LNCaP clone FGC (cell line): ENCODE measurements at places on chromosomes 16 and 17.

DNA sequence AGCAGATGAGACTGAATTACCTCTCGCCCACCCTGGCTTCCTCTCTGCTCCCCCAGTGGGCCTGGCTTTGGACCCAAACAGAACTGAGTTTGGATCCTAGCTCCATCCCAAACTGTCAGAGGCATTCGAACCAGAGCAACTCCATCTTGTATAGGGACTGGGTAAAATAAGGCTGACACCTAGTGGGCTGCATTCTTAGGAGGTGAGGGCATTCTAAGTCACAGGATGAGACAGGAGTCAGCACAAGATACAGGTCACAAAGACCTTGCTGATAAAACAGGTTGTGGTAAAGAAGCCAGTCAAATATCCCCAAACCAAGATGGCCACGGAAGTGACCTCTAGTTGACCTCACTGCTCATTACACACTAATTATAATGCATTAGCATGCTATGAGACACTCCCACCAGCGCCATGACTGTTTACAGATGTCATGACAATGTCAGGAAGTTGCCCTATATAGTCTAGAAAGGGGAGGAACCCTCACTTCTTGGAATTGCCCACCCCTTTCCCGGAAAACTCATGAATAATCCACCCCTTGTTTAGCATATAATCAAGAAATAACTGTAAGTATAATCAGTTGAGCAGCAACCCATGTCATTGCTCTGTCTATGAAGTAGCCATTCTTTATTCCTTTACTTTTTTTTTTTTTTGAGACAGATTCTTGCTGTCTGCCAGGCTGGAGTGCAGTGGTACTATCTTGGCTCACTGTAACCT lies 44.4 kb downstream of the LYRM1 start:
- no peak for DNase-seq

DNA sequence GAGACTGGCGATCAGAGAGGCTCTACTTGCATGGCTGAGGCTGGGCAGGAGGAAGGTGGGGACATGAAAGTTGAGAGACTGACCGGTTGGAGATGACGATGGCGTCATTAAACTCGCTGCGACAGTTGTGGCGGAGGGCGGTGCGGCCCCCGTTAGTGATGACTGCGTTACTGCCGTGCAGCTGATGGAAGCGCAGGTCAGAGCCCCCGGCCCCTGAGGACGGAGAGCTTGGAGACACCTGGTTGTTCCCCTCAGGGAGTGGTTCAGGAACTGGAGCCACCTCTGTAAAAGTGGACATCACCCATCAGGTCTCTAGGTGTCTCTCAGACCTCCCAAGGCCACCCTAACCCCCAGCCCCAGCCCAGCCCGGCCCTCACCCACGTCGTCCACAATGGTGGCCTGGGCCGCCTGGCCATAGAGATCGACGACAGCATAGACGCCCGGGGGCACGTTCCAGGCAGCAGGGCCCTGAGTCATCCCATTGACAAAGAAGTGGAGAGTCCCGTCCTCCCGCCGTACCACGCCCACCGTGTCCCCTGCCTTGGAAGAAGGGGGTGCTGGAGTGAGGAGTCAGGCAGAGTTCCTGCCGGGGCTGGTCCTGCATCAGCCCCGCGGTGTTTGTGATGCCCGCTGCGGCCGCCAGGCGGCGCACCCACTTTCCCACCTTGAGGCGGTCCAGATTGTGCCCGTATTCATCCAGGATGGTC lies 5.3 kb downstream of the NEURL4 start:
- DNase-seq = no peak

DNA sequence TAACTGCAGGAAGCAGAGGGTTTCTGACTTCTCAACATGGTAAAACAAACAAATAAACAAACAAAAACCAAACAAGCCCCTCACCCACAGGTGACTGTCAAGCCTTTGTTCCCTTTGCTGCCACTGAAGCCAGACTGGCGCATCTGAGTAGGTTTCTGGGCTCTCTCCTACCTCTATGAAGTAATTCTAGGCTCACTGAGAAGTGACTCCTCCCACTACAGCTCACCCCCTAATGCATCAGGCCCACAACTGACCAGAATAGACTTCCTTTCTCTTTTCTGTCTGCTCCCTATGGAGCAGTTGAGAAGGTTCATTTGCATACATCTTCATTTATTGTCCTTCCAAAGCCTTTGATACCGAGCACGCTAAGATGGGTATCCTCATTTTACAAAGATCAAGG lies 77.0 kb upstream of the CCL2 start:
- no peak for DNase-seq

DNA sequence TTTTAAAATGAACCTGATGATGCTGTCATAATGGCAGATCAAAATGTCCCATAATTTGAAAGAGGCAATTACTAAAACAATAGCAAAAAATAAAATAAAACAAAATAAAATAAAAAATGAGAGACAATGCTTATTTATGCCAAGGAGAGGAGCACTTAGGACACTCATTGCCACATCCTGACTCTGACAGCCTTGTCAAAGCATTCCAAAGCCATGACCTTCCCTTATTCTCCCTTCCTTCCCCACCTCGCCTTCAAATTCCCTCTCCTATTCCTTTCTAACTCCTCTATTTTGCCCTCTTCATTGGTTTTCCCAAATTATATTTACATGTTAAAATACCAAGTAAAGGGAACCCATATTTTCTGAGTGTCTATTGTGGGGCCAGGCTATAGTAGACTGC lies 220.0 kb downstream of the CDH13 start:
- DNase-seq = no peak

DNA sequence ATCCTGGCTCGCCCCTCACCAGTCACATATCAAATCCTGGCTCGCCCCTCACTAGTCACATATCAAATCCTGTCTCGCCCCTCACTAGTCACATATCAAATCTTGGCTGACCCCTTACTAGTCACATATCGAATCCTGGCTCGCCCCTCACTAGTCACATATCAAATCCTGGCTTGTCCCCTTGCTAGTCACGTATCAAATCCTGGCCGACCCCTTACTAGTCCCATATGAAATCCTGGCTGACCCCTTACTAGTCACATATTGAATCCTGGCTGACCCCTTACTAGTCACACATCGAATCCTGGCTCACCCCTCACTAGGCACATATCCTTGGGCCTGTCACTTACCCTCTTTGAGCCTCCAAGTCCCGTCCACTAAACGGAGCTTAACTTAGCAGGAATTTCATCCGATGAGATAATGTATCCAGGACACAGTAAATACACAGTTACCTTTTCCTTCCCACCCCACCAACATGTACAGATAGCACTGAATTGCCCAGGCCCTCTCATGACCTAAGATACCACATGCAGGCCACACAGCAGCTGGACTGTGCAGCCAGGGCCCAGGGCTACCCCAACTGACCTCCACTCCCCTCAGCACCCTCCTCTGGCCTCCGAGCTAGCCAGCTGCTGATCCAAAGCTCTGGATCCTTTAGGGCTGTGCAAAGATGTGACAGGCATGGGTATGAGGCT lies 157.8 kb upstream of the RPH3AL start:
- no peak for DNase-seq

- no peak for DNase-seq
Measured at GRCh38 chr16:17331071-17331607, 139.6 kb downstream of the XYLT1 start.

GRCh38 chr17:61416211-61416539 lies 16.5 kb downstream of the TBX2 start:
- DNase-seq = no peak

GRCh38 chr17:45052052-45052772 lies 780 bp upstream of the DCAKD start:
- DNase-seq = no peak

DNA sequence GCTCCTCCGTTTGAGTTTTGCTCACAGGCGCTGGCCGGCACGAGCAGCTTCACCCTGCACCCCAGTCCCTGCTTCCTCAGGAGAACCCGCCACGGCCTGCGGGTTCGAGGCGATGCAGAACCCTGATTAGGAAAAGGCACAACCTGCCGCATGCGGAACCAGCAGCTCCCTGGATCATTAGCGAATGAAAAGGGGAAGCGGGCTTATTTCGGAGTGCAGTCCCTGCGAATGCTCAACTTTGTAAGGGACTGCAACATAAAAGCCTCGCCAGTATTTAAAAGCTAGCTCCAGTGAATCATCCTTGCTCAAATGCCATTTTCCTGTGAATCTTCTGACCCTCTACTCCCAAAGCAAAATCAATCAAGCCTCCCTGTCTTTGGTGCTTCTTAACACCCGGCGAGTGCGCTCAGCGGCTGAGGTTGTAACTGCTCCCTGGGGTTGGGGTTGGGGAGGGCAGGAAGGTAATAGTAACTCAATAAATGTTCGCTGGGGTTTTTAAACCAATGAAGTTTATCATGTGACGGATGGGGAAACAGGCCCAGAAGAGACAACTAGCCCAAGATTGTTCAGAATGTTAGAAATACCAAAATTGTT lies 678 bp upstream of the AKAP10 start:
- no peak for DNase-seq

GRCh38 chr16:90048347-90048722 lies 28.8 kb downstream of the PRDM7 start:
- DNase-seq = no peak

- peak; percentile 11 for DNase-seq
Measured at GRCh38 chr16:49856672-49857330, 889 bp upstream of the ZNF423 start.

- no peak for DNase-seq
Measured at GRCh38 chr17:9050801-9051401, 29.6 kb downstream of the NTN1 start.

DNA sequence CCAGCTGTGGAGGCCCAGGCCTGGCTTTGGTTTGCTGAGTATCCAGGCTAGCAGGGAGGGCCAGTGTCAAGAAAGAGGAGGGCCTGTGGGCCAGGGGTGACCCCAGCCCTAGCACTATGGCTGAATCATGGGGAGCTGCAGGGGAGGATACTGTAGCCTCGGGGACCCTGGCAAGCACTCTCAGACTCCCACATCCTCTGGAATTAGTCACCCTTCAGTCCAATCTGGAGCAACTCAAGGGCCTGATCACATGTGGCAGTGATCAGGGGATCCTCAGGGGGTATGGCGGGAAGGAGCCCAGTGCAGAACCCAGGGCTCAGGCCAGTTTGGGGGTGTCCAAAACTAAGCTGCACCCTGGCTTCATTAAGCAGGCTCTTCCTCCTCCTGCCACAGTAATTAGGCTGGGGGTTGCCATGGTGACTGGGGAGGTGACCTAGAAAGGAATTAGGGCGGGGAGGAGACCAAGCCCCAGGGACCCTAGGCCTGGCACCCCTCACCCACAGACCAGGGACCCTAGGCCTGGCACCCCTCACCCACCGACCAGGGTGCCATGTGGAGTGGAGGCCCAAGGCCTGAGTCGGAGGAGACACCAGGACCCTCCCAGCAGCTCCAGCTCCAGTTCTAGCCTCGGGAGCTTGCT lies 5.8 kb downstream of the NLGN2 start:
- no peak for DNase-seq

GRCh38 chr16:14427371-14427948 lies 202.6 kb downstream of the PARN start:
- no peak for DNase-seq

DNA sequence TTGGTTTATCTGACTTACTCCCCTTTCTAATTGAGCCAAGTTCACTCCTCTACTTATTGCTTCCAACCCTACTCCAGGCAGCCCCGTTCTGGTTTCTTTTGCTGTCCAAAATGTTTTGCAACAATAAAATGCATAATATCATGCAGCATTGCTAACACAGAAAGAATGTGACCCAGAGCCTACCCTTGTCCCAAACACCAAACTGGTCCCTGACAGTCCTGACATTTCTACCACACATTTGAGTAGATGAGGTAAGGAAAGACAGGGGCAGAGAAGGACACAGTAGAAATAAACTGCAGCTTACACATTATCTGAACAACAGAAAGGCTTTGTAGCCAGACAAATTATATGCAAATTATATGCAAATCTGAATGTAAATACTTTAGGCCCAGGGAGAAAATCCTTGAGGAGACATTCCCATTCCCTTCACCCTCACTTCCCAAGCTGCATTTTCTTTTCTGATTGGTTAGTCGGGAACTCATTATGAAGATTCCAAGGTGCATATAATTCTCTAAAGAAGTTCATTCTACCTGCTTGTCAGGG lies 31.6 kb downstream of the SOX9 start:
- DNase-seq = no peak

DNA sequence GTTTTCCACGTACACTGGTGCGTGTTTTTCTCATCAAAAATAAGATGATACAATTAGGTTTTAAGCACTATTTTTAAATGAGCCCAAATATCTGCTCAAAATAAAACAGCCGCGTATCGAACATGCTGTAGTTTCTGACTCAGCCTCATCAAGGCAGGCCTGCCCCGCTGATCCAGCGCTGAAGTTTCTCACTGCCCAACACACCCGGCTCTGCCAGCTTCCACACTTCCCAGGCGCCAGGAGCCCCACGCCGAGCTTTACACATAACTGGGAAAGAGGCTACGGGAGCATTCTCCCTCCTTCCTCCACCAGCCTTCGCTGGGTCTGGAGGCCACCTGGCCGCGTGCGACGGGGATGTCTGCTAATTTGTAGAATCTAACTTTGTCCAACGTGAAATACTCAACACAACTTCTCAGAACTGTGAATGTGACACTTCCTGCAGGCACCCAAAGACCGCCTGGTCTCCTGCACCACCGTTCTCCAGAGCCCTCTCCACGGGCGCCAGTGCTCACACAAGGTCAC lies 42.1 kb downstream of the MAP1LC3B start:
- DNase-seq = no peak

DNA sequence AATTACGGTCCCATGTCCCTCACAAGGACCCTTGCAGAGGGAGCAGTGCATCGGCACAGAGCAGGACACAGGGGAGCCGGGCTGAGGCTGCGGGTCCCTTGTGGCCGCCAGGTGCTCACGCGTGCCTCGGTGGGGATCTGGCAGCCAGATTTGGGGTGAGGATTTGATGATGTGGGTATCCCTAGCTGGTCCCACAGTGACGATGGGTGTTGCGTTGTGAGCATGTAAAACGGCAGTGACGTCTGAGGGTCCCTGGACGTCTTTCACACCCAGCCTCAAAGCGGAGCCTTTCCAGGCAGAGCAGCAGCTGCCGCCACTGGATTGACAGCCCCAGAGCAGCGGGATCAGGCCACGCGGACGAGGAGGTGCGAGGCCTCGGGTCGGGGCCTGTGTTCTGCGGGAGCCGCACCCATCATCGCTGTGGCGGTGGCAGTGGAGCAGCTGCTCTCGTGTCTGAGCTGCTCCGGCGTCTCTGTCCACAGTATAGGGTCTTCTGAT lies 54.6 kb downstream of the WDR45B start:
- no peak for DNase-seq

DNA sequence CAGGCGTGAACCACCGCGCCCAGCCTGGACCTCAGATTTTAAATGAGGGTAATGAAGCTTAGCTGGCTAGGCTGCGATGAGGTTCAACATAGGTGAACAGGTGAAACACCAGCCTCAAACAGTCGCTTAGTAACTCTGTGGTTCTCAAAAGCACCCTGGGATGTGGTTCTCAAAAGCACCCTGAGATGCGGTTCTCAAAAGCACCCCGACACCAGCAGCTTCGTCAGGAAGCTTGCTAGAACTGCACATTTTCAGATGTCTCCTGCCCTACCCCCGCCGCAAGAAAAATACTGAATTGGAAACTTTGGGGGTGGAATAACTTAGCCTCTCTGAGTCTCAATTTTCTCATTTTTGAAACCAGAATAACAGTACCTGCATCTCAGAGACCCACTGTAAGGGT lies 86.7 kb upstream of the XYLT1 start:
- DNase-seq = no peak

GRCh38 chr17:40295488-40296436 lies 8.1 kb downstream of the CDC6 start:
- no peak for DNase-seq
